ENCODE measurements at places on chromosomes 4 and X.

DNA sequence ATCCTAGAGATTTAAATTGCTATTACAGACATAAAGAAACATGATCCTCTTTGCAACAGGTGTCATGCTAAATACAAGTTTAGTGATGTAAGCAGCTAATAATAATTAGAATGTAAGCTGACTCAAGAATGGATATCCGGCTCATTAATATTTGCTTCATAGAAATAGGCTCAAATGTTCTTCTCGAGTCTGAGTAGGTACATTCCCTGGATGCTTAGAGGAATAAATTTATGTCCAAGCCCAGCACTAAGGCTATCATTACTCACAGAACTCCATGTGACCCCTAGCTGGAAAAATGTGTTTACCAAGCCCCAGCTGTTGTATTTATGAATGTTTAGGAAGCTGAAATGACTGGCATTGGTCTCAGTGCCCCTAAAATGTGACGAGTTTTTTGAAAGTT, 87.6 kb upstream of the TSPAN7 start:
- no peak for DNase-seq

- DNase-seq: no peak
These were observed 36.1 kb downstream of the GSPT2 start for GRCh38 chrX:51779306-51779705.

- no peak for DNase-seq
These were observed 8.2 kb downstream of the ZCCHC4 start for GRCh38 chr4:25320773-25321172.

DNA sequence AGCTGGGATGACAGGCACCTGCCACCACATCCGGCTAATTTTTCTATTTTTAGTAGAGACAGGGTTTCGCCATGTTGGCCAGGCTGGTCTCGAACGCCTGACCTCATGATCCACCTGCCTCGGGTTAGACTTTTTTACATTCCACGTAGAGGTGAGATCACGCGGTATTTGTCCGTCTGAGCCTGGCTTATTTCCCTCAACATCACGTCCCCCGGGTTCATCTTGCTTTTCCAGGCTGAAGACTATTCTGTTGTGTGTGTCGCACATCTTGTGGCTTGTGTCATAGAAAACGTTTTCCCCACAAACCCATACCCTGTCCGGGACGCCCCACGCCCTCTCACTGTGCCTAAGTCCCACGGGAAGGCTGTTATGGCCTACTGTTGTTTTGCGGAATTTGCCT, 185.3 kb downstream of the CRLF2 start:
- no peak for DNase-seq

DNA sequence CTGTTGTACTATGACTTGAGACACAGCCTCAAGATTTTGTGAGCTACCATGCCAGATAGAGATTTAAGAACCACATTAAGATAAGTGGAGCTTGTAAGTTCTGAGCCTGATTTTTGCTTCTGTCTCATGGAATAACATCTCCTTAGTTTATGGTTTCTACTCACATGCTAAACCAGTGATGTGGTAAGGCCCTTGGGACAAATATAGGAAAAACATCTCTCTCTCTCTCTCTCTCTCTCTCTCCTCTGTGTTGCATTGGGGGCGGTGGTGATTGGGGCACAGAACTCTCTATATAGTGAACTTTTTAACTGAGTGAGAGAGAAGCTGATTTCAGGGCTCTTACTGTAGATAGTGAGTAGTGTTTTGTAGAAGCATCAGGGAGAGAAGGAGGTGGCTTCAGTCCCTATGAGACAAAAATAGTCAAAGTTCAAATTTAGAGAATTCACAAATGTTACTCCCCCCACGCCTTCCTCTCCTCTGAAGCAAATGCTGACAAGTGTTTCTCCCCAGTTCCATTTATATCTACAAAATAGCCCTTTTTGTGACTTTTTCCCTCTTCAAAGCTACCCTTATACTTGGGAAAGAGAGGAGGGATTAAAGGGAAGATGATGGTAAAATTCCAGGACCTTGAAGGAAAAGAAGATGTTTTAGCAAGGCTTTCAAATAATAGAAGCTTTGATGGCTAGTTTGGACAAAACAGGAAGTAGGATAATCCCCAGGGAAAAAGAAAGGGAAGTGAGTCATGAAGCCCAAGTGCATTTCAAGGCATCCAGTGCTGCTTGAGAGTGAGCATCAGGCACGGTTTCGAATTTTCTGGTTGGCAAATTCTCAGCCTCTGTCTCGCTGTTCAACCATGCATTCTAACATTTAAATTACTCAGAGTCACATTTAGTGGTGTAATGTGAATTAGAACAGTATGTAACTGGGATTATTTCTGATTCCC, 134.3 kb upstream of the AP1S2 start:
- DNase-seq: no peak

GRCh38 chr4:15691346-15692135, 9.9 kb downstream of the FAM200B start:
- peak; percentile 27 for DNase-seq

DNA sequence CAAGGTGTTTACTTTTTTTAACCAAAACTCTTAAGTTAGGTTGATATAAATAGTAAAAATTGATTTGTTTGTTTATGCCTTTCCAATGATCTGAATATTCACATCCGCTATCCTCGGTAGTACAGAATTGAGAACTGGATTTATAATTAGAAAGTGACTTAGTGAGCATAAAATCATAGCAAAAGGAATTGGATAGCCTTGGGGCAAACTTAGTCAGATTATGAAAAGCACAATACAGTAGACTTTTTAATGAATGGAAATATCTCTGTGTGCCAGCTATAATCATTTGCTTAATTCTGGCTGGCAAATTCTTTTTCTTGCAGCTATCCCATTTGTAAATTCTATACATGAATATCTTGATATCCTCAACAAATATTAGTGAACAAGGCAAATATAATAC, 713.5 kb downstream of the ADGRL3 start:
- DNase-seq: no peak

DNA sequence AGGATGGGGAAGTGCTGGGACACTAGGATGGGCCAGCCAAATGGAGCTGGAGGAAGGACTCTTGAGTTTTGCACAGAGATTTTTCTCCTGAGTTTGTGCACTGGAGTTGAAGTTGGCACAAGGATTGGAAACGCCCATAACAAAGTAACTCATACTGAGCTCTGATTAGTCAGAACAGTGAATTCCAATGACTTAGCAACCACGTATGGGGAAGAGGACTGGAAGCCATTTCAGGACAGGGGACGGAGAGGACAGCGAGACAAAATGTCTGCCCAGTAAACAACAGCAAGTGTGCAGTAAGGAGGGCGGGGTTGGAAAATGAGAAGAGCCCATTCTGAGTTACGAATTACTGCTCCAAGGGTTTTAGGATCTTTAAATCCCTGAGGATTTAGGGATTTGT, 5.9 kb downstream of the RIPPLY1 start:
- no peak for DNase-seq

GRCh38 chrX:9117851-9118250, 83.9 kb upstream of the FAM9B start:
- no peak for DNase-seq

- DNase-seq: no peak
These were observed 380.6 kb downstream of the MAPK10 start for GRCh38 chr4:85979276-85979675.

GRCh38 chrX:29587107-29587506, 628.3 kb upstream of the MAGEB2 start:
- no peak for DNase-seq

- no peak for DNase-seq
These were observed 146.5 kb upstream of the PCDH18 start for GRCh38 chr4:137678796-137679195.

GRCh38 chr4:3353752-3354454, 61.1 kb downstream of the RGS12 start:
- no peak for DNase-seq

- no peak for DNase-seq
These were observed 27.1 kb downstream of the TSC22D3 start for GRCh38 chrX:107748506-107748905.
